T follicular helper cell (primary cell): ENCODE measurements at places on chromosomes 7 and 10.

GRCh38 chr10:58829839-58830238 is 317.2 kb downstream of the BICC1 start:
- no peak for DNase-seq

DNA sequence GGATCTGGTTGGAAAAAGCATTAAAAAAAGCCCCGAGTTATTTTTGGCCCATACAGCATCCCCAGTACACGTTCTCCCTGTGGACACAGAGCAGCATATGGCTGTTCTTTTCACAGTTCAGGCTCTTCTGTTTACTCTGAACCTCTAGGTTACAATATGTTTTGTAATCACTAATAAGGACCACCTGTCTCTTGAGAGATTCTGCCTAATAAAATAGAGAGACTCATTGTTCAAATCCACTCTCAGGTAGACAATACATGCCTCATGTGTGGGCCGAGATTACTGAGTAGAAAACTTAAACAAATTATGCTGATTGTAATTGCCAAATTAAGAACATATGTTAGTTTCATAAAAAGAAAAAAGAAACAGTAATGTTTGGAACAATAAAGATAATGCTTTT is 647.7 kb downstream of the GRM8 start:
- no peak for DNase-seq

GRCh38 chr10:101414034-101414433 is 60.1 kb downstream of the BTRC start:
- DNase-seq: no peak

DNA sequence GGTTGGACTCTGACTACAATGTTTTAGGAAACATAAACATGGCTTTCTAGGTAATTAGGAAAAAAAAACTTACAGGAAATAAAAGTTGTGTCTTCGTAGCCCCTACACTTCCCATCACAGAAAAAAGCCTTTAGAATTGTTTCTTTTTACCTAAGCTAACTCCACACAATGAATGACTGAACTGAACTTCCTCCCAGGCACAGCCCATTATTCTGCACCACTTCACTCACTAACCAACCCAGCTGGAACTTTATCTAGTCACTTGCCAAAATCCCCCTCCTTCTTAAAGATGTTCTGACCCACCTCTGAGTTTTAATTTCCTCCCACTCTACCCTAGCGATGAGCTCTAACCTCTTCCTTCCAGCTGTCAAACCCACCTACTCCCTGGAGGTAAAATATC is 91.7 kb upstream of the MEOX2 start:
- DNase-seq: no peak

DNA sequence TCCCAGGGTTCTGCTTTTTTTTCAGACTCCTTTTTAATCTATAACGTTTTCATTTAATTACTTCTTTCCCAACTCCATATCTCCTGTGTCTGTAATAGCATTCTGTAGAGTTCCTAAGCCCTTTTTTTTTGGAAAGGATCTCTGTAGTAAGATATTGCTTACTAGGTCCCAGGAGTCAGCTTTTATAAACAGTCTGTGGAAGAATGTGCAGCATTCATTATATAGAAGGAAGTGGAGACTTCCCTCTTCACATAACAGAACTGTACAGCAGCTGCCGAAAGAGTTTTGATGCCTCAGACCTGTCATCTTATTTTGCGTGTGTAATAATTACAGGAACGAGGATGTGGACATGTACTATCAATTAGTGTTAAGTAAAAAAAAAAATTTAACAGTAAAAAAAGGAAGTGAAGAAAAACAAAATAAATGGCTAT is 7.4 kb upstream of the STEAP4 start:
- DNase-seq: no peak

DNA sequence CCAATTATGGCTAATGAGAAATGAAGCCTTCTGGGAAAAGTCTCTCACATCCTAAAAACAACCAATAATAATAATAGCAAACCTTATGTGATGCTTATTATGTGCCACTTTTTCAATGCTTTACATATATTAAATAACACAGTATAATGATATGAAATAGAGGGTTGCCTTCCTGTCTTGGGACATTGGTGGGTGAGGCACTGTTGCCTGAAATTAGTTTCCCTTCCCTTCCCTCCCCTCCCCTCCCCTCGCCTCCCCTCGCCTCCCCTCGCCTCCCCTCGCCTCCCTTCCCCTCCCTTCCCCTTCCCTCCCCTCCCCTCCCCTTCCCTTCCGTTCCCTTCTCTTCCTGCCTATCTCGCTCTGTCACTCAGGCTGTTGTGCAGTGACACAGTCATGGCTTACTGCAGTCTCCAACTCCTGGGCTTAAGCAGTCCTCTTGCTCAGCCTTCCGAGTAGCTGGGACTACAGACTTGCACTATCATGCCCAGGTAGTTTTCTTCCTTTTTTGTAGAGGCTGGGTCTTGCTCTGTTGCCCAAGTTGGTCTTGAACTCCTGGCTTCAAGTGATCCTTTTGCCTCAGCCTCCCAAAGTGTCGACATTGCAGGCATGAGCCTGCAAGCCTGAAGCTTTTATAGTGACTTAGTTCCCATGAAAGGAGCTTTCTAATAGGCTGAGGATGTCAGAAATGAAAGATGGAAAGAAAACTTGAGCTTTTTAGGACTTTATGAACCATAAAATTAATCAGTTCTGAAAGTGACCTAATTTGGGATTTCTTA is 47.9 kb downstream of the PHTF2 start:
- no peak for DNase-seq

DNA sequence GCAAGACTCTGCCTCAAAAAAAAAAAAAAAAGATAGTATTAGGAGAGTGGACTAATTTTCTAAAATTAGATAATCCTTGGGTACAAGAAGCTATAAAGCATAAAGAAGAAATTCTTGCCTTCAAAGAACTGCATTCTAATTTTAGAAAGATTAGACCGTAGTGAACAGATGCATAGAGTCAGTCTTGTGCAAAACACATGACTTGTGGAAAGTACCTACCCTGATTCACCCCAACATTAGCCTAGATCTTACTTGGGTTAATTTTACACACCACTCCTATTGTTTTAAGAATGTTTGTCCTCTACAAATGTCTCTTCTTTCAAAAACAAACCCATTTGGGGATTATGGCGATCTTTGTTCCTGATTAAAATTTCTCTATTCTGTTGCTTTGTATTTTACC is 38.9 kb upstream of the SP8 start:
- no peak for DNase-seq

- no peak for DNase-seq
These were observed 480.3 kb upstream of the C7orf33 start for GRCh38 chr7:148110097-148110868.

DNA sequence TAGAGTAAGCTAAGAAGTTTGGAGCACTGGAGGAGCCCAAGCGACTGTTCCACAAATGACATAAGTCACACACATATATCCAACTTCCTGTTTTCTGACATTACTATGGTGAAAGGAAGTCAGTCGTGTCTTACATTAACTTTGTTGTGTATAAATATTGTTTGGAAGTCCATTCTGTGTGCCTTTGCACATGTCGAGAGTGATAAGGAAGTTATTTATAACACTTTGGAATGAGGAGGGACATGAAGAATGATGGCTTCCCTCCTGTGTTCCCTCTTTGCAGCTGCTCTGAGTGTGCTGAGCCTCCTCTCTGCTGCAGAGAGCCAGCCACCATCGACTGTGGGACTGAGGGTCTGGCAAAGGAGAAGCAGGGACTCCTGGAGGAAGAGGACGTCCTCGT is 40.4 kb upstream of the MGMT start:
- no peak for DNase-seq

- no peak for DNase-seq
These were observed 4.7 kb downstream of the AFAP1L2 start for GRCh38 chr10:114399576-114399975.

DNA sequence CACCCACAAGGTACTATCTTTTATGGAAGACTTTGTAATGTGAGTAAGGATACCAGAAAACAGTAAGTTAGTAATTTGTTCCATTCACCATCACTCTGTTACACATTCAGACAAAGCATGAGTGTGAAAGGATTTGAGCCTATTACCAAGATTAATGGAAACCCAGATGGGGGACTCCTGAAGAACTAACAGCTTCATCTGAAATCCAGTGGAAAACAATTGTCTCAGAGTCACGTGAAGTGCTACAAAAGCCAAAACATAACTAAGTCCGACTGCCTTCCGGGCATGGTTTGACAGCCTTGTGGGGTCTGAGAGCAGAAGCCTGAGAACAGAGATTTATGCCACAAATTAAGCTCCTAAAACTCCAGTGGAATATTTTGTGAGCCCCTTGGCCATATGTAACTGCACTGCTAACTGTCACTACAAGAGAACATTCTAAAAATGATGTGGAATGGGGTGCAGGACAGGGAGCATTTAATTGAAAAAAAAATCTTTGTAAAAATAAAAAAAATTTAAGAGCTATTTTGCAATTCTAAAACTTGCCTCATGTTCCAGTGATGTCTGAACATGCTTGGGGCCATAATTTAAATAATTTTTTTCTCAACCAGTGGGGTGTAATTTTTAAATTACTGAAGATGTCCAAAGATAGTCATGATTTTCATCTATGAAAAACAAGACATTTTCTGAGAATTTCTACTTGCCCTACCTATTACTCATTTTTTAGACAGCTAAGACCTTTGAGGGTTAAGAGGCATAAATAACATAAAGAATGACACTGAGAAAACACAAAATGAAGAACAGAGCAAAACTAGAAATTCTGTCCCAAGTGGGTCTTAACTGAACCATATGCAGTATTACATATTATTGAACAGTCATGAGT is 555.0 kb downstream of the INHBA start:
- DNase-seq: no peak

DNA sequence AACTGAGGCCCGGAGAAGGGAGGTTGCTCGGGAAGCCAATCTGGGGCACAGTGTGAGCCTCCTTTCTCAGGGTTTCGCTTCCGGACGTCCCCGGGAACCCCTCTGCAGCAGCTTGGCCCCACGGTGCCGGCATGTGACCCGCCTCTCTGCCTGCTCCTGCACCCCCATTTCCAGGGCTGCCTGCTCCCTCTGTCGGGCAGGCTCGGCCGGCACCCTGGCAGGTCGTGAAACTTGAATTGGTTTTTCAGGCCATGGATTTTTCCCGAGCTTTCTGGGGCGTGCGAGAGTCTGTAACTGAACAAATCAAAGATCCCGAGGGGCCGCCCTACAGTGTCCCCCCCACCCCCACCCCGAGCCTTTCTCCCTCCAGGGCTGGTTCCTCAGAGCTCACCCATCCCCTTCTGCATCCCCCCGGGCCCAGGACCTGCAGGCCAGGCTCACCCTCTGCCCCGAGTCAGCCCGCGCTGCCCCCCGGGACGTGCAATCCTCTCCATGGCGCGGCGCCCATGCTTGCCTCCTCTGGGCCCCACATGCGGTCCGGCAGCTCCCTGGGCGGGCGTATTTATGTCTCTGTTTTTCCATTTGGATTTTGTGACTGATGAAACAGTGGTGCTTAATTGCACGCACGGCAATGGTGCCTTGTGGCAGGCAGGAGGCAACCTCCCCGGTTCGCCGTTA is 58.1 kb downstream of the UNCX start:
- no peak for DNase-seq

DNA sequence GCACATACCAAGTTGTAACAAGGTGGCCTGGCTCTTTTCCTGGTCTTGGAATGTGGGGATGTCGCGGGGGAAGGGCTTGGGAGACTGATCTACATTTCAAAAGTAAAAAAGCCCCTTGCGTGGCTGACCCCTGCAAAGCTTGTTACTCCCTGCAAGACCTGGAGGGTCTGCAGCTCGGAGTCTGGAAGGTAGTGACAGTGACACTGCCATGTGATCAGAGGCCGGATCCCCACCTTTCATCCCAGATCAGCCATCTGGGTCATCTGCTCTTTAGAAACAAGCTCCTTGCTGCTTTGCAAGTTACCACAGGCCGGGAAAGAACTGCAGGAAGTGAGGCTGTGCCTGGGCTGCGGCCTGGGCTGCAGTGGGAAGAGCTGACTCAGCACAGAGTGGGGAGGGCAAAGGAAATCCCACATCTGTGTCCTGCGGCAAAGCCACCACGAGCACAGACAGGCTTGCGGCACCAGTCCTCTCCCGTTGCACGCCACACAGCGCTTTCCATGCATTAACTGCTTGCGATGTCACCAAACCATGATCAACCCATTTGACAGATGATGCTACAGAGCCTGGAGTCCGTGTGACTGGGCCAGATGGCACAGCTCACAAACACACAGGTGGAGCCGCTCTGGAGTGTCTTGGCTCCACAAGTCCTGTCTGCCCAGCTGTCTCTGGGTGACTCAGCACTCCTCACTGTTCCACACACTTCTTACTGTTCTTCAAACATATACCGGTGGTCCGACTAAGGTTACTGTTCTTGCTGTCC is 97.7 kb downstream of the SH3PXD2A start:
- no peak for DNase-seq
